Kasumi-1 (cell line): ENCODE measurements at places on chromosomes 12 and 14.

- no peak for DNase-seq
Observed at GRCh38 chr12:58342736-58343135, 401.4 kb downstream of the ATP23 start.

- no peak for DNase-seq
Observed at GRCh38 chr12:28955931-28956330, 193.1 kb upstream of the FAR2 start.

GRCh38 chr12:128804762-128805161, 19.0 kb downstream of the SLC15A4 start:
- DNase-seq, result no peak

DNA sequence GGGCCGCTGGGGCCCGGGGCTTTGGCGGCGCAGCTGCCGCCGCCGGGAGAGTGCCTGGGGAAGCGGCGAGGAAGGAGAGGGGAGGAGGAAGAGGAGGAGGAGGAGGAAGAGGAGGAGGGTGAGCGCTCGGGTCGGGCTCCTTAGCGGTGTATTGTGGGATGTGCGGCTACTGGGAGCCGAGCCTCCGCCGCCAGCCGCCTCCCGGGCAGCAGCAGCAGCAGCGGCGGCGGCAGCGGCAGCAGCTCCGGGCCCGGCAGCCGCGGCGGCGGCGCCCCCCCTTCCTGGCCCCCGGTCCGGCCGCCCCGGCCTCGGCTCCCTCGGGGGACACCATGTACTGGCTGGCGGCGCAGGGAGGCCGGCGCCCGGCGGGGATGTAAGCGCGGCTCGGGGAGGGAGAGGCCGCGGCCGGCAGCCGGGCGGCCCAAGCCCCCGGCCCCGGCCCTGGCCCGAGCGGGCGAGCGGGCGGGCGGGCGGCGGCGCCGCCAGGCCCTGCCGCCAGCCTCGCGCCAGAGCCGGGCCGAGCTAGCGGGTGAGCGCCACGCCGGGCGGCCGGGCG, at the start of gene SETD1B:
Gene SETD1B, plus strand, starts transcription at position 149 of the 556 bp plus-strand sequence. CDS start 729 bp downstream, outside the sequence.
- peak; percentile 36 for DNase-seq

DNA sequence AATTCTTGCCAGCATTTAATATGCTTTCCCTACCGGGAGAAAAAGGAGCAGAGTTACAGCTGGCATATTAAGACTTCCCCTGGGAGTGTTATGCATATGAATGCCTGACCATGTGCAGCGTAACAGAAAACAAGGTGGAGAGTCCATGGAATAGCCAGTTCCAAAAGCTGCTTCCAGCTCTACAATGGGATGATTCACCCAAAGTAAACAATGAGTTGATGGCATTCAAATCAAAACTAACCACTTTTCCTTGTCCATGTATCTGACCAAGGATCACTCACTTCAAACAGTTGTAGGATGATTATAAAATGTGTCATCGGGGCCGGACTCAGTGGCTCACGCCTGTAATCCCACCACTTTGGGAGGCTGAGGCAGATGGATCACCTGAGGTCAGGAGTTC, 48.1 kb upstream of the BICDL1 start:
- DNase-seq, result no peak

DNA sequence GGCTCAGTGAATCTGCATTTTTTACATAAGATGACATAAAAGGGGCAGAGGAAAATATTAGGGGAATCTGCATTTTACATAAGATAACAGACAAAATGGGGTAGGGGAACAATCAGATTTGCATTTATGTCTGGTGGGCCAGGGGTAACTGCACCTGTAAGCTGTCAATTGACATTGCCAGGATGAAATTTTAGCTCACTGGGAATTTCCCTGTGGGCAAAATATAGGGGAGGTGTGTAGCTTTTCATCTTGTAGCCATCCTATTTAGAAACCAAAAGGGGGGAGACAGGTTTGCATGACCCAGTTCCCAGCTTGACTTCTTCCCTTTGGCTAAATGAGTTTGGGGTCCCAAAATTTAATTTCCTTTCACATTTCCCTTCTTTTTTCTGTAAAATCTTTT, 3.5 kb downstream of the PCNX4 start:
- DNase-seq, result no peak

DNA sequence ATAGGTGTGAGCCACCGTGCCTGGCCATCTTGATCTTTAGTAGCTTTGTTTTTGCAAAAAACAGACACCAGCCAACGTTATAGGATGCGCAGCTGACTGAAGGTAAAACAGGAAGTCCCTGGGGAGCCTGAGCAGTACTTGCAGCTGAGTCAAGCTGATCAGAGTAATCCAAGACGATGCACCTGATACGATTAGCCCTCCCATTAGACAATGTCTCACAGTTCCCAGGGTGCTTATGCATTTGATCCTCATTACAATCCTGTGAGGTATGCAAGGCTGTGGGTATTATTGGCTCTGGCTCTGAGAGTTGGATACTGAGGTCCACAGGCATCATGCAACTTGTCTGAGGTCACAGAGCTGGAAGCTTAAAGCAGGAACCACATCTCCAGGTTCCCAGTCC, 8.1 kb downstream of the KRT18 start:
- peak; percentile 1 for DNase-seq

GRCh38 chr12:48419116-48419935, 53.0 kb upstream of the ANP32D start:
- DNase-seq, result no peak

DNA sequence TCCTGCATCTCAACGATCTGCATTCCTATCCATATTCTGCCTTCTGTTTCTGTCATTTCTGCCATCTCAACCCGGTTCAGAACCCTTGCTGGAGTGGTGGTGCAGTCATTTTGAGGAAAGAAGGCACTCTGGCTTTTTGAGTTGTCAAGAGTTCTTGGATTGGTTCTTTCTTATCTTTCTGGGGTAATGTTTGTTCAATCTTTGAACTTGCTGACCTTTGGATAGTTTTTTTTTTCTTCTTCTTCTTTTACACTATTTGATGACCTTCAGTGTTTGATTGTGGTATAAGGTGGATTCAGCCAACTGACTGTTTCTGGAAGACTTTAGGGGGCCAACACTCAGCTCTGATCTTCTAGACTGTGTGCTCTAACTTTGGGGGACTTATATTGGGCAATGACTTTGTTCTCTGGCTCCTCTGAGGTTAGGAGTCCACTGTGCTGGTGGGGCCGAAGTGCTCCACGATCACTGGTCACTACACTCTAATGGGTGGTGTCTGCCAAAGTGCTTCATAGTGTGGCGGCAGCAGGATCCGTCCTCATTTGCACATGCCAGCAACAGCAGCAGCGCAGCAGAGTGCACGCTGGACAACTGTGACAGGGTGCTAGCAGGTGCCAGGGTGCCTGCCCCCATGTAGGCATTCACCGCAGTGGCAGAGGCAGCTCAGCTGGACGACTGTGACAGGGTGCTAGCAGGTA, 255.8 kb downstream of the FBXL14 start:
- DNase-seq, result no peak

DNA sequence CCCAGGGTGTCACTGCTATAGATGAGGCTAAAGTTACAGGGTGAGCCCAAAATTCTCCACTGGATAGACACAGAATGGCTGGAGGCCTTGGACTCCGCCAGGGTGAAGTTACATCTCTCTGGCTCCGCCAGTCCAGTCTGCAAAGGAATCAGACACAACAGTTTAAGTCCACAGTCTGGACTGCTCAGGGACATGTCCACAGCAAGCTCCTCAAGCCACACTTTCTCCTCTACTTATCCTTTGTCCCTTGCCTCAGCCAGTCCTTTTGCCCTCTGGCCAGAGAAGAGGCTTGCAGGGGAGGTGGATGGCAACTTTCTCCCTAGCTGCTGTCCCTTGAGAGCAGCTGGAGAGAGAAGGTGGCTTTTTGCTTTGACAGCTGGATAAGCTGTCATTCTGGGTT, 28.0 kb downstream of the PTPRB start:
- no peak for DNase-seq

GRCh38 chr12:2543801-2544200, 251.0 kb upstream of the FKBP4 start:
- DNase-seq, result no peak

DNA sequence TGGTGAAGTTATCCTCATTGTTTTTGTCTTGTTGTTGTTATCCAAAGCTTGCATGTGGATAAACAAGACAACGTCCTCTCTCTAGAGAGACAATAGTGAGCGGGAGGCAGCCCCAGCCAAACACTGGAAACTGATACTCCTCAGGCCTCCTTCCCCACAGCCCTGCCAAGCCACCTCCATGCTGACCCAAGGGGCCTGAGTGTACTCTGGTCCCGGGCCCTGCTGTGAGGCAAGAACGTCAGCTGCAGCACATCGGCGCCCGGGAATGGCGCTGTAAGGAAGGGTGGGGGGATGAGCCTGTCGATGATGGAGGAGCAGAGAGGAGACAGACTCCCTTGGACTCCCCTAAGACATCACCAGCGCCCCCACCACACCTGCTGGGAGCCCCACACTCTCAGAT, 83.6 kb downstream of the ANO2 start:
- no peak for DNase-seq

DNA sequence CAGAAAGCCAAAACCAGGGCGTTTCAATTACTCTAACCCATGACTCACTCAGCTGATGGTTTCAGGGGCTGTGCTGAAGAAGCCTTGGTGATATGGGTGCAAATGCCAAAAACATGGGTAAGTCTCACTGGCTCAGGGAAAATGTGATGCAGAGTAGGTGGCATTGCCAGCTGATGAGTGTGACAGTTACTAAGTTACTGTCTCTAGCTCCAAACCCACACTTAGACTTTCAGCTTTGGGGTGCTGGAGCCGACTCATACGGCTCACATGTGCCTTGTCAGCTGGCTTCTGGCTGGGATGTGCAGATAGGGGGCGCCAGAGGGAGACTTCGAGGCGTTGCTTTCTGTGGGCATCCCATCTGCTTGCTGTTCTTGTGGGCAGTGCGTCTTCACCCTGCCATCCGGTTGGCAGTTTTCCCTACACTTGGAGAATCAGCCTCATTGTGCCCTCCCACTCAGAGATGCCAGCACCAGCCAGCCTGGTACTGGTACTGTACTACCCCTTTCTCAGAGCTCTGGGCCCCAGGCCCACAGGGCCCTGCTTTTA, 11.1 kb upstream of the KRT7 start:
- DNase-seq, result peak; percentile 41

DNA sequence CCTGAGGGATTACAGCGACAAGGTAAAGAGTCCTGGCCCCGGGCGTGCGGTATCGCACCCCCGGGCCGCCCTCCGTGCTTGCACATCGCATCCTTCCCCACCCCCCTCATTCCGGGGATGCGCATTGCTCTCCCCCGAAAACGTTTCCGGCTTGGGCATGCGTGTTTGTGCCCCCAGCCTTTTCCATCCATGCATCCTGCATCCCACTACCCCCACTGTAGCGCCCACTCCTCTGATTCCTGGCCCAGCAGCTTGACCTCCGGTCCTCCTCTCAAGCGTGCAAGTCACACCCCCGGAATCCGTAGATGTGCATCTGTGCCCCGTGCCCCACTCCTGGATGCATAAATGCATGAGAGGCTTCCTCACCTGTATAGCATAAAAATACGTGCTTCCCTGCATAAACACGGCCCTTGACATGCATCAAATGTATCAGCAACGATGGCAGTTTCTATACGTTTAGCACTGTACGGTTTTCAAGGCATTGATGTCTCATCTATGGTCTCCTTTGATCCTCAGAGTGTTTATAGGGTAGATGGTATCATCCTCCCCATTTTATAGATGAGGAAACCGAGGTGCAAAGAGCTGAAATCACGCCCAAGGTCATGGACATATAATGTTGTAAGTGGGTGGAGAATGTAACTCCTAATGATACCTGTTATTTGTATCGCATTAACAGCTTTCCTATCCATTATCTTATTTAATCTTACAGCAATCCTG, 484 bp downstream of the RIC8B start:
- peak; percentile 17 for DNase-seq
